ENCODE measurements at places on chromosomes 1 and 21.

DNA sequence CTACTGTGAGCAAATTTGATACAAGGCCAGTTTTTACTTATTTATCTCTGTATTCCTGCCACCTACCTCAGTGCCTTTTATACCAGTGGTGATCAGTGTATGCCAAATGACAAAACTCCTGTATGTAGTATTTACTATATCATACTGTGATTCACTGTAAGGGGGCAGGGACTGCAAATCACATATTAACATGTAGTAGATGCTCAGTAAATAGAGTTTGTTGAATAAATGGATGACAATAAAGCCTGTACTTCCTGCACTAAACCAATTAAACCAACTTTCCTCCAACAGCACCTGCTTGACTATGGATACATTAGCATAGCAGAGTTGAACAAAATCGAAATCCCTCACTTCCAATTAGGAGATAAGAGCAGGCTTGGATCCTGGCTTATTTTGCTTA lies 73.3 kb upstream of the C1orf87 start:
- DNase-seq: no peak

- DNase-seq: peak; percentile 64
Measured at GRCh38 chr1:117093870-117094621, 27.5 kb downstream of the TRIM45 start.

DNA sequence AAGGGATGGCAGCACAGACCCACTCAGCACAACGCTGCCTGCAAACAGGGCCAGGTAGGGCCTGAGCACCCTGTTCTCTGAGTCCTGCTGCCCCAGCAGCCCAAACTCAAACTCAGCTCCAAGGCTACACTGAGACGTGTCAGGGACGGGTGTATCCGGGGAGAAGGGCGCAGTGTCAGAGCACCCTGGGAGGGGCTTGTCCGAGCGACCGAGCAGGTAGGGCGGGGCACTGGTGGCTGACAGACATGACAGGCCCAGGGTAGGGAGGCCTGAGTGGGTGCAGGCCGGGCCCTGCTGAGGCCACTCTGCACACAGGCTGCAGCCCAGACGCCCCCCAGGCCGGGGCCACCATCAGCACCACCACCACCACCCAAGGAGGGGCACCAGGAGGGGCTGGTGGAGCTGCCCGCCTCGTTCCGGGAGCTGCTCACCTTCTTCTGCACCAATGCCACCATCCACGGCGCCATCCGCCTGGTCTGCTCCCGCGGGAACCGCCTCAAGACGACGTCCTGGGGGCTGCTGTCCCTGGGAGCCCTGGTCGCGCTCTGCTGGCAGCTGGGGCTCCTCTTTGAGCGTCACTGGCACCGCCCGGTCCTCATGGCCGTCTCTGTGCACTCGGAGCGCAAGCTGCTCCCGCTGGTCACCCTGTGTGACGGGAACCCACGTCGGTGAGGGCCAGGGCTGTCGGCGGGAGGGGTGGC lies 5.5 kb downstream of the SCNN1D start:
- DNase-seq: no peak

- DNase-seq: no peak
Measured at GRCh38 chr1:218401441-218401997, 56.4 kb downstream of the TGFB2 start.

DNA sequence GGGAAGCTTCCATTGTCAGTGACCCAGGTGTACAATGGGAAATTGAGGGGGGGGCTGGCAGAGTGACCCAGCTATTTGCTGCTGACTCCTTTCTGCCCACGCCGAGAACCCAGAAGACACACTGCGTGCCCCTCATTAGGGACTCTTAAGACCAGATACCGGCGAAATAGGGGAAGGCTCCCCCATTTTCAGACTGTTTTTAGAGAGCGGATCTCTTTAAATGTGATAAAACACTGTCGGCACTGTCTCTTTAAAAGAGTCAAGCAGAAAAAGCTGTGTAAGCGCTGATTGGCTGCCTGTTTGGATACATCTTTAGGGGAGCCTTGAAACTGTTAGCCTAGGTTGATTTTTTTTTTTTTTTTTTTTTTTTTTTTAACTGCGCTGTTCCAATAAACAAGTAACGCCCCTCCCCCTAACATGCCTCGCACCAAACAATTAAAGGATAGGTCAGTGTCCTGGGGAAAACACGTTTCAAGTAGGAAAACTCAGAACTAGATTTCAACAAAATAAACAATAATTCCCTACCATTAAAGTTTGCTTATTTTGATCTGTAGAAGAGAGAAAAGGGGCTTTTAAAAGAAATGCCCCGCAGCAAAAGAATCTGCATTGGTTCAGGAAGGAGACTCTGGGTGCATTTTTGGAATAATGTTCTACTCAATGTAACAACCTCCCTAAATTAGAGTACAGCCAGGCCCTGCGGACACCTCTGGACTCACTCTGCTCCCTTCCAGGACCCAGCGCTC lies 1.4 kb upstream of the SSBP3 start:
- peak; percentile 93 for DNase-seq

GRCh38 chr1:58923090-58923470 lies 139.2 kb upstream of the JUN start:
- DNase-seq: no peak

- DNase-seq: no peak
Measured at GRCh38 chr1:156498432-156499193, 2.0 kb downstream of the MEF2D start.

- no peak for DNase-seq
Measured at GRCh38 chr1:64335636-64336035, 132.2 kb downstream of the UBE2U start.

- no peak for DNase-seq
Measured at GRCh38 chr1:44012941-44013609, 18.2 kb downstream of the SLC6A9 start.

GRCh38 chr1:201336711-201337450 lies 40.6 kb downstream of the TNNT2 start:
- no peak for DNase-seq

DNA sequence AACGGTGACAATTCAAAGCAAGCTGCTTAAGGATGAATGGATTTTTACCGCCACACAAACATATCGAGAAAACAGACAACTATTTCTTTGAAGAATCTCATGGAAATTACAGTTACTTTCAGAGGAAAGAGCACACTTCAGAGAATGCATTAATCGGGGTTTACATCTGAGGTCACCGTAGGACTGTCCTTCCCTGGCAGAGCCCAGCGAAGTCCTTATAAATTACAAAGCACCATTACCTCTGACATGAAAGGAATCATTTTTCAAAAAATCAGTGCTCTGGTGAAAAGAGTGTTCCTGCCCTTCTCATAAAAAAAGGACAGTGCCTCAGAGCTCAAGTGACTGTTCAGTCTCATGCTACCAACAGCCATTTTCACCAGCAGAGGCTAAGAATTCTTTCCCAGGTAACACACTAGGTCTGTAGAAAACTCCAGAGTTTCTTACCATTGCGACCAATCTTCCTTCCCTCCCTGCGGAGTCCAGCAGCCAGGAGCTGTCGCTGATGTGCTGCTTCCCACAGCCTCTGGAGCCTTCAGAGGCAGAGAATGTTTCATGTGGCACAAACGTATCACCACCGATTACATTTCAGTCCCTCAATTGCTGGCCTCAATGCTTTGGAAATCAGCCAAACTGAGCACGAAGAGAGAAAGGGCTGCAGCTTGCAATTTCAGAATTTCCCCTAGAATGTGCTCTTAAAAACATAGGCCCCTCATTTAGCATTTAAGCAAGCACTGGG lies 75.4 kb downstream of the PLD5 start:
- DNase-seq: no peak

- no peak for DNase-seq
Measured at GRCh38 chr1:24481101-24481500, 21.5 kb upstream of the RCAN3 start.

DNA sequence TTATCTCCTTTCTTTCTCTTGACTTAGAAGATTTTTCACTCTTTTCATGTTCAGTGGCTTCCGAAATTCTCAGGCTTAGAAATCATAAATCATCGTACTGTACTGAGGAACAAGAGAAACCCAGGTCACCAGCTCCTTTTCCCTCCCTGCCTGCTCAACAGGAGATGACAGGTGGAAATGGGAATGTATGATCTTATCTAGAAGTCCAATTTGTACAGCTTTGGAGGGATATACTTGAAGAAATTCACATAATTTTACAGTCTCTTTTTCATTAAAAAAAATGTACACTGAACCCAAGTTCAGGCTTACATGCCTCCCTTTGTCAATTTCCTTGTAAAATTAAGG lies 11.7 kb downstream of the EVA1C start:
- DNase-seq: no peak

DNA sequence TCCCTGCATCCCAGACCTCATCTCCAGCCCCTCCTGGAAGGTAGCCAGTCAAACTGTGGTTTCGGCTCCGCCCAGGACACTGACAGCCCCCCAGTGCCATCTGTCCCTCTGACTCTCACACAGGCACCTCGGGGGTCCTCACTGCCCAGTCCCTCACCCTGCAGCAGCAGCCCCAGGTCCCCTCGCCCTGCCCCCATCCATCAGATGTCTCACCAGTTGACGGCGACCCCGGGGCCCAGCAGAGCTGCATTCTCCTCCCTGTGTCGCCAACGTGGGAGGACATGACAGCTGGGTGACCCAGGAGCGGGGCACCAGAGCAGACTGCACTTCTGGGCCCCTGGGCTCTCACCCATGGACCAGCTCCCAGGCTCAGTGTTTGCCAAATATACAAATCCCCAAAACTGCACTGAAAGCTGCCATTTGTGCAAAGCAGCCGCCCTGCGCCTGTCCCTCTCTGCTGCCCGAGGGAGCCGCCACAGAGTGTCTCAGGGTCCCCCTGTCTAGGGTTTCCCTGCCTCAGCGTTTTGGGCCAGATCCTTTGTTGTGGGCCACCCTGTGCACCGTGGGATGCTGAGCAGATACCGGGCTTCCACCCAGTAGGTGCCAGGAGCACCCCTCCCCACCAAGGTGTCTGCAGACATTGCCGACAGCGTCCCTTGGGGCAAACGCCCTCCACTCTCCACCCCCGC lies 48.2 kb downstream of the PRDM15 start:
- DNase-seq: no peak

DNA sequence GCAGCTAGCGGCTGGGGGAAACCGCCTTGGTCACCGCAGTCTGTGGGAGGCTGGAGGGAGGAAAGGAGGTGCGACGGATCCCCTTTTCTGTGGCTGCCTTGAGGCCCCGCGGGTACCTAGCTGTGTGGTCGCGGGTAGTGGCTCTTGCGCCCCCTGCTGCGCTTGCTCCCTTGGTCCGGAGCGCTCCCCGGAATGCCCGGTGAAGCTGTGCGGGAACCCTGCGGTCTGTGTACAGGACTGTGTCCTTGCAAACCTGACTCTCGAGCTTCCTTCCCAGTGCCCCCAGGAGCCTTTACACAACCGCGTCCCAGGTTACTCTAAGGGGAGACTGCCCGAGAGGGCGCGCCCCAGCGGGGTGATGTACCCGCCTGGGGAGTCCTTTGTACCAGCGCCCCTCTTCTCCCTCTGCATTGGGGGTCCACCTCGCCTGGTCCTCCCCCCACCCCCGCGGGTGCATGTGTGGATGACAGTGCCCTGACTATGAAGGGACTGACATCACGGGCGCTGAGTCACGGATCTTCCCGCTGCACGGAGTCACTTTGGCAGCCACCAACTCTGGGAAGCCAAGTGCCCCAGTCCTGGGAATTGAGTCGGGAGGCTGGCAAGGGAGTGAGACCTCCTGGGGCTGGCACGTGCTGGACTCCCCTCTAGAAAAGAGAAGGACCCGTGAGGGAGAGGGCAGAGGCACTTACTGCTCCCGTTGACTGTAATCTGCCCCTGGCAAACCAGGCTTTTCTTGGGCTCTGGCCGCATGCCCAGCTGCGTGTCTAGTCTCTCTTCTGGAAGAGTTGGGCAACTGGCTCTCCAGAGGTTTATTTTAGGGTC lies 816 bp downstream of the IL6R start:
- peak; percentile 28 for DNase-seq

DNA sequence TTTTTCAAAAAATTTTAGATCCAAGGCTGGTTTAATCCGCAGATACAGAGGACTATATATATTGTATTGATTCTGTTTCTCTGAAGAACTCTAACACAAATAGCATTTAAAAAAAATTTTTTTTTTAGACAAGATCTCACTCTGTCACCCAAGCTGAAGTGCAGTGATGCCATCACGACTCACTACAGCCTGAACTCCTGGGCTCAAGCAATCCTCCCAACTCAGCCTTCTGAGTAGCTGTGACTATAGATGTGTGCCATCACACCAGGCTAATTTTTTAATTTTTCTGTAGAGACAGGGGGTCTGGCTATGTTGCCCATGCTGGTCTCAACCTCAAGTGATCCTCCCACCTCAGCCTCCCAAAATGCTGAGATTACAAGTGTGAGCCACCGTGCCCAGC lies 3.0 kb downstream of the ANKRD45 start:
- peak; percentile 20 for DNase-seq

GRCh38 chr1:245988393-245989078 lies 518.5 kb downstream of the SMYD3 start:
- DNase-seq: no peak

DNA sequence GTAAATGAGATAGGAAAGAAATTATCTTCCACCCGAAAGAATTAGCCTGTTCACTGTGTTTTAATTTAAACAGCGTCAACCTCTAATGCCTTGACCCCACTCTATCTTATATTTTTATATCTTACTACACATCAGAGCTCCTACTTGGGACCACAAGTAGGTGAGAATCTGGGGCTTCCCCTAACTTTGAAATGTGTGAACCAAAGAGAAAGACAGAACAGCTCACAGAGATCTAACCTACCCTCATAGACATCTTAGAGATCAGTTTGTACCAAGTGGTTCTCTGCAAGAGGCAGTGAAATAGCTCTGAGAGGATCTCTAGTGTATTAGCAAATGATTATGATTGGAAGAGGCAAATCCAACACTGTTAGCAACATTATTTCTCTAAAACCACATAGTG lies 31.0 kb upstream of the IFI16 start:
- DNase-seq: no peak

- no peak for DNase-seq
Measured at GRCh38 chr1:36512842-36513241, 30.1 kb upstream of the CSF3R start.

GRCh38 chr1:204043680-204044079 lies 29.2 kb upstream of the SOX13 start:
- no peak for DNase-seq

- DNase-seq: peak; percentile 62
Measured at GRCh38 chr1:226723657-226724532, 15.2 kb downstream of the ITPKB start.

GRCh38 chr1:72184099-72184701 lies 98.1 kb downstream of the NEGR1 start:
- DNase-seq: no peak
